ENCODE measurements at places on chromosomes 7 and 10.
A peak's percentile ranks its signal among the peaks of the same experiment; 100 is the strongest.

- DNase-seq: no peak
Measured at GRCh38 chr7:111638078-111638477, 75.8 kb upstream of the IMMP2L start.

DNA sequence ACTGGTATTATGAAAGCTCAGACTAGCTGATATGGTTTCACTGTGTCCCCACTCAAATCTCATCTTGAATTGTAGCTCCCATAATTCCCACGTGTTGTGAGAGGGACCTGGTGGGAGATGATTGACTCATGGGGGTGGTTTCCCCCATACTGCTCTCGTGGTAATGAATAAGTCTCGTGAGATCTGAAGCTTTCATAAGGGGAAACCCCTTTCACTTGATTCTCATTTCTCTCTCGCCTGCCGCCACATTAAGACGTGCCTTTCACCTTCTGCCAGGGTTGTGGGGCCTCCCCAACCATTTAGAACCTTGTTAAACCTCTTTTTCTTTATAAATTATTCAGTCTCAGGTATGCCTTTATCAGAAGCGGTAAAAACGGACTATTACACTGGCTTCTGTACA lies 40.3 kb downstream of the COL13A1 start:
- DNase-seq: no peak

DNA sequence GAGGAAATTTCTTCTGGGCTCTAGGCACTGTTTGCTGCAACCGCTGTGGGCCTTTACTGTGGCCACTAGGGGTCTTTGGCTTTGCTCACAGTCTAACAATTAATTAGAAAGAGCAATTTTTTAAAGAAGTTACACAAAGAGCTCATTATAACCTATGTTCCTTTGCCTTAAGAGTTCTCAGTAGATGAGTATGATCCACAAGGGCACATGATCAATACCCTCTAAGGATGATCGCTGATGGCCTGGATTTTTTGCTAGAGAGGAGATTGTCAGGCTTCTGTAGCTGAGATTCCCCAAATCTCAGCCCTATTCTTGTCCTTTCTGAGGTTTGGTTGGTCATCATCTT lies 80.8 kb upstream of the RHOBTB1 start:
- no peak for DNase-seq

GRCh38 chr7:12481722-12482121 lies 78.1 kb upstream of the VWDE start:
- no peak for DNase-seq

DNA sequence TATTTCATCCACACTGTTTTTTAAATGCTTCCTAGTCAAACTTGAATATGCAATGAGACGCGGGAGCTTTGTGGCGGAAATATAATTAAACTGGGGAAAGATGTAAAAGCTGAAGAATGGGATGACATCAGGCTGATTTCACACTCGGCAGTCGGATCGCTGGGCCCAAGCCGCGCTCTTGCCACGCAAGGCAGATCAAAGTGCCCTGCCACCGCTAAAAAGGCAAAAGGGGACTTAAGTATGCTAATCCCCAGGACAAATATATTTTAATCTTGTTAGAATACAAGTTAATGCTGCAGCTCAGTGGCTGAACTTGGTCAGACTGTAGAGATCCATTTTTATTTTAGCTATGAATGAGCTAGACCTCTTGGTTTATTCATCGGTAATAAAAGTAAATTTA lies 13.8 kb downstream of the EN2 start:
- no peak for DNase-seq

DNA sequence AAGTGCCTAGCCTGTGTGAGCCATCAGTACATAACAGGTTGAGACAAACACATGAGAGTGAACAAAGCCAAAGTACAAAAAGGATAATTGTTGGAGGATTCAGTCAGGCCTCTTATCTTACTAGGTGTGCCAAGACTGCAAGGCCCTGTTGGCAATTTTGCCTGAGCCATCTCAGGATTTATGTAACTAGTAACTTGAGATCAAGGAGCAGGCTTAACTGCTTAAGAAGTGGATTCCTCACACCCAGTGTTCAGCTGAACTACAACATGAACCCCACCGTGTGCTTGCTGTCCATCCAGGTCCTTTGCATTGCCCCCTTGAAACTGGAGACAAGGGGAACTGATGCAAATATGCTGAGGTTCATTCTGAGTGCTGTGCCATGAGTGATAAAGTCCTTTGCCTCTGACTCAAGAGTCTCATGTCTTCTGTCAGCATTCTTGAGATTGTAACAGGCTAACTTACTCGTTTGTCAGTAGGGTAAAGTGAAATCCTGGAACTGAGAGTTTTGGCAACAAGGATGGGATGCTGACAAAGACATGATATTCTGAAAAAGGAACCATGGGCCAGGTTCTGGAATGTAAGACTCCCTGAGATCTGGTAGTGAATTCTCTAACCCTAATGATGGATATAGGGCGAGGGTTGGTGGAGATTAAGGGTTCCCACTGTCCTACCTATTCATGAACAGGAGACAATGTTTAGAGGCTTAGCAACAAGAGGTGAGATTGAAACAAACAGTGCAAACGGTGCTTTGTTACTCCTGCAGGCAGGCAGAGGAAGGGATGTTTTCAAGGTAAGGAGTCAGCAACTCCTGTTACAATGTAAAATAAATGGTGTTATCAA lies 44.1 kb upstream of the GATAD1 start:
- no peak for DNase-seq

GRCh38 chr7:11758627-11759111 lies 73.3 kb downstream of the THSD7A start:
- DNase-seq: no peak

- DNase-seq: no peak
Measured at GRCh38 chr7:41892356-41893100, 189.6 kb upstream of the INHBA start.

DNA sequence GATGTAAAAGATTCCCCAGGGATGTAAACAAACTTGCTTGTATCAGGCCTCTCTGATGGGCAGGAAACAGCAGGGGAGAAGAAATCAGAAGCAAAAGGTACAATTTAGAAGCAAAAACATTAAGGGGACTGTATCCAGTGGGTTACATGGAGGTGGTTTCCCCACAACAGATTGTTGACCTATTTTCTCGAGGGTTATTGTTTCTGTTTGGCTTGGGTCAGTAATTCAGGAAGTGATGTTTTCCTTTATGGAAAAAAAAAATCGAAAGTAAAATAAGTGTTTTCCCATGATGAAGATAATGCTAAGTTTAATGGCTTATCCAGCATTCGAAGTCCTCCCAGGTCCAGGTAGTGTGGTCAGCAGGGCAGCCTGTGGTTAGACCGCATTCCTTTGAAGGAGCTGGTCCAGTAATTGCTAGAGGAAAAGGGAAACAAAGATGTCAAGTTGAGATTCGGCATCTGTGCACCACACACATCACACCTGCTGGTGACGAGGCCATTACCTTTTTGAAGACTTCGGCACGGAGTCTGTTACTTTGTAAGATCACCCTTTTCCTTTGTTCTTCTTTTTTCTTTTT lies 37.3 kb upstream of the ADAM12 start:
- DNase-seq: no peak

DNA sequence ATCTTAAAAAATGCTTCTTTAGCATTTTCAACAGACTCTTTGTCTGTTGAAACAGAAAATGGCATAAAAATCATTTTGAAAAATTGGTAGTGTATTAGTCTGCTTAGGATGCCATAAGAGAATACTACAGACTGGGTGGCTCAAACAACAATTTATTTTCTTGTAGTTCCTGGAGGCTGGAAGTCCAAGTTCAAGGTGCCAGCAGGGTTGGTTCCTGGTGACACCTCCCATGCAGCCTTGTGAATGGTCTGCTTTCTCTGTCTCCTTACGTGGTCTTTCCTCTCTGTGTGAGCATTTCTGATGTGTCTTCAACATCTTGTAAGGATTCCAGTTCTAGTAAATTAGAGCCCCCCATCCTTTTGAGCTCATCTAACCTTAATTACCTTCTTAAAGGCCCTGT lies 26.1 kb upstream of the RAB11FIP2 start:
- no peak for DNase-seq

GRCh38 chr10:26090026-26090425 lies 126.5 kb upstream of the GAD2 start:
- DNase-seq: no peak

GRCh38 chr7:53768186-53768585 lies 732.8 kb downstream of the POM121L12 start:
- no peak for DNase-seq

DNA sequence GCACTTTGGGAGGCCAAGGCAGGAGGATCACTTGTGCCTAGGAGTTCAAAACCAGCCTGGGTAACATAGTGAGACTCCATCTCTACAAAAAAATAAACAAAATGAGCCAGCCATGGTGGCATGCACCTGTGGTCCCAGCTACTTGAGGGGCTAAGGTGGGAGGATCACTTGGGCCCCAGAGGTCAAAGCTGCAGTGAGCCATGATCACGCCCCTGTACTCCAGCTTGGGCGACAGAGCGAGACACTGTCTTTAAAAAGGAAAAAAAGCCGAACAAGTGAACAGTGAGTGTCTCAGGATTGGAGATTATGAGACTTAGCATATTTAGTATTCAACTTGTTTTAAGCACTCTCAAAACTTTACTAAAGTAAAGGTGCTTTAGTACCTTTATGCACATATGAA lies 28.1 kb downstream of the BLNK start:
- DNase-seq: no peak

DNA sequence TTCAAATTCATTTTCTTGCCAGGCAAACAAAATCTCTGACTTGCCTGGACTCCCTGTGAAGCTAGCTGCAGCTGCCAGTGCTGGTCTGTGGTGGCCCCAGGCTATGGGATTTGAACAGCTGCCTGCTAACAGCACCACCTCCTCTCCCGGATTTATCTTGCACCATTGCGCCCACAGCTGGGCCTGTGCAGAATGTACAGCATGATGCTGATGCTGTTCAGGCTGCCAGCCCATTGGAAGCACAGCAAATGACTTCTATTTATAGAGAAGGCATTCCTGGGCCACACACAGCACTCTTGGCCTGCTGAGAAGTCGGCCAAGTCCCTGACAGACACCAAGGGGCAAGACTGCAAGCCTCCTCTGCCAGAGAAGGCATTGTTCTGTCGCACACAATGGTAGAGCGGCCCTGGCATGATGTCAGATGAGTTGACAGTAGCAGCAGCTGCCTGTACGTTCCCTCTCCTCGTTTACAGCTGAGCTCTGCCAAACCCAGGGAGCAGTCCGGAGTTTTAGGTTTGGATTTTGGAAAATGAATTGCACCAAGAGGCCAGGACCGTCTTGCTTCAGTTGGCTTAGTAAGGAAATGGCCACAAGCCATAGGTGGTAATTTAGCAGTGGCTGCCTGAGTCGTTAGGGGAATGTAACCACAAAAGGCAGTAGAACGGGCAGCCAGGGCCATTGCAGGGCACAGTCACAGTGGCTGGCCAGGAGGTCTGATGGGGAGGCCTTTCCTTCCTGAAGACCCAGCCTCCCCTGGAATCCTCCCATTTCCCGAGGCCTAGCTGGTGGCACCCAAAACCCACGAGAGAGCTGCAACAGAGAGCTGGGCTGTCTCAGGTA lies 38.5 kb downstream of the MTURN start:
- DNase-seq: no peak

DNA sequence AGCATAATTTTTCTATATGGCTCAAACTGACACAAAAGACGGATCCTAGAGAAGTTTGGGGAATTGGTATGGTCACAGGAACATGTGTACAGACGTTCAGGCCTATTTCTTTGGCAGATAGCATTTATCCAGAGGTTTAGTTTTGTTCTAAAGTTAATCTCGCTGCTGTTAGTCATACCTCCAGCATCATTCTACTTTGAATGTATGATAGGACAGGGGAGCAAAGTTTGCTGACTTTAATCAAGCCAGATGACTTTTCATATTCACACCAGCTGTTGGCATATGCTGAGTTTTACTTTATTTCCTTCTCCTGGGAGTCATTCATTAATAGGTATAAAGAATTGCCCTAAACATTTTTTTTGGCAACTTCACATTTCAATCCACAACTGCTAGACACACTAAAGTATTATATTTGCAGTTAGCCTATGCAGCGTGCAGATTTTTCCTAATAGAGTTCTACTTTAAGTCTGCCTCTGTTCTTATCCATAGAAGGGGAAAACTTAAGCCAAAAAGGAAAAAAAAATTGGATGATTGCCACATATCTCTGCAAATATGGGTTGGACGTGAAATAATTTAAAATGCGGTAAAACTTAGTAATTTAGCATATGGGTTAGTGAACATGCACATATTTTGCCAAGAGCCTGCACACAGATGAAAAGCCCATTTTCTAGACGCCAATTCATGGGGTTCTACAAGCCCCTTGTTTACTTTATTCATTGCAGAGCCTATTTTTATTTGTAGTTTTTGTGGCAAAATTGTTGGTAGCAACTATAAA lies 213.1 kb downstream of the C7orf25 start:
- DNase-seq: no peak

GRCh38 chr10:77702166-77702565 lies 64.6 kb upstream of the KCNMA1 start:
- DNase-seq: no peak

- no peak for DNase-seq
Measured at GRCh38 chr7:4097001-4097609, 585.0 kb upstream of the FOXK1 start.

DNA sequence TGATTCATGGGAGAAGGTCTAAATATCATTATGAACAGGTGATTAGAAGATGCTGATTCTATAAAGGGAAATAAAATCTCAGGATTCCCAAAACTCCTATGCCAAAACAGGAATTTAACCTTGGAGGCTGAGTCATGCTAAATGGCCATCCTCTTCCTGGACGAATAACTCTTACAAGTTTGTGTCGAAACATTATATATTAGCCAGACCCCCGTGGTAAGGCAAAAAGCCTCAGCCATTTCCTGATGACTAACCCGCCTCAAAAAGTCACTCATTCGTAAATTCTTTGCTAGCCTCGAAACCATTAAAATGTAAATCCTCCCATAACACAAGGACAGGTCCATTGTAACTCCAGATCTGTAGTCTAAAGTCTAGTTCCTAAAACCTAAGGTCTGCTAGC lies 32.0 kb downstream of the CUL2 start:
- no peak for DNase-seq

- peak; percentile 87 for DNase-seq
Measured at GRCh38 chr7:332646-333392, 42.8 kb downstream of the FOXL3 start.

DNA sequence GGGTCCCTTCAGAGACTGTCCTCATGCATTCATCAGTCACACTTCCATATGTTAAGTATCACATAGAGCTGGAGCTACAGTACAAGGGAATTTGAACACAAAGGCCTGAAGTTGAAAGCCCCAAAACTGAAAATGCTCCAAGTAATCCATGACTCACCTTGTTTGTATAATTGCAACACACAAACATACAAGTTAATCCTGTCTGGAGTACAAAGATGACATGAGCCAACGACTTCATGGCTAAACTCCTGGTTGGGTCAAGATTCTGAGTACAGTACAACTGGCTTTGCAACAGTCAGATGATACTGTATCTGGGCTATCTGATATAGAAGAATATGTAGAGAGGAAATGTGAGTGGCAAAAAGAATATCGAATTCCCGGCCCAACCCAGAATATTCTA lies 73.1 kb upstream of the AASS start:
- DNase-seq: no peak

All from stimulated activated CD4-positive, alpha-beta T cell treated with anti-CD3 and anti-CD28 coated beads, Interleukin-1b, Interleukin-23, amount 100 ng/mL, for 1 hour (primary cell).